ENCODE measurements at places on chromosomes 7 and 10.

- DNase-seq: no peak
These were observed 26.4 kb upstream of the KLF6 start for GRCh38 chr10:3811291-3811870.

DNA sequence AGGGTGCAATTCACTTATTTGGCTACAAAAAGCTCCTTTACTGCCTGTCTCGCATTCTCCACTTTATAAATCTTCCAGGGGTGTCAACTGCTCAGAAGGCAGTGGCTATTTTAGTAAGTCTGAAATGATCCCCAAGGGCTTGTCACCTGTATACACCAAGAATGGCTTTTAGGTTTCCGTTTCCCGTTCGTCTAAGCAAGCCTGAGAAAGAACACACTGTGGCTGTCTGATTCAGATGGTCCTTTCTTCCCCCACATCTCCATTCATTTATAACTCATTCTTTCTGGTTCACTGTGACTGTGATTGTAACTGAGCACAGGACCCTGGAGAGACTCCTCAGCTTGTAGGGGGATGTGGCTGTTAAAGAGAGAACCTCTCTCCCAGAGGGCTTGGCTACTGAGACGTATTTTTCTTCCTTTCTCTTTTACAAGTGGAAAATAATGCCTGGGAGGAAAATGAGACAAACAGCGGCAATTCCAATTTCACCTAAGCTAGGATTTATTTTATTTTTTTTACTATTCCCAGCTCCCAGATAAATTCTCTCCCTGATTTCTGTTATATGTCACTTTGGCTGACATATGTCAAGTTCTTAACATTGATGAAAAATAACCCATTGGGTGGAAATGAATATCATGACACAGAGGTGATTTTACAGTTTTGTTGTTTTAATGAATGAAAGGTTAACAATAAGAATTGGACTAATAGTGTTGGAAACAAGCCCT is 129.3 kb downstream of the FAM107B start:
- DNase-seq: no peak

GRCh38 chr10:44947371-44948152 is 12.0 kb upstream of the RASSF4 start:
- DNase-seq: no peak

- DNase-seq: no peak
These were observed 3.2 kb upstream of the GSTO1 start for GRCh38 chr10:104251443-104251842.

DNA sequence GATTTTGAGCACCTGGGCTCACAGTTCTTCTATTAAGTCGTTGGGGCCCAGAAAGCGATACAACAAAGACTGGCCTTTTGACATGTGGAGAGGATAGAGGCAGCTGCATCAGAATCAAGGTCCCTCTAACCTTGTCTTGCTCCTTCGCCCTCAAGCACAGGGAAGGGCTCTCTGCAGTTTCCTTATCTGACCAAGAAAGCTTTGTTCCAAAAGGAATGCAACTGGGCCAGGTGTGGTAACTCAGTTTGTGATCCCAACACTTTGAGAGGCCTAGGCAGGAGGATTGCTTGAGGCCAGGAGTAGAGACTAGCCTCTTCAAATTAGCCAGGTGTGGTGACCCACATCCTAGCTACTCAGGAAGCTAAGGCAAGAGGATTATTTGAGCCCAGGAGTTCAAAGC is 32.2 kb downstream of the SVOPL start:
- no peak for DNase-seq
